Right ventricle myocardium superior (tissue), 1 donor: ENCODE measurements at places on chromosomes 16 and 17. TPM values are rescaled to one million over a fixed set of nuclear protein-coding genes. Genes with fewer than 3 reads are reported as not detected.

DNA sequence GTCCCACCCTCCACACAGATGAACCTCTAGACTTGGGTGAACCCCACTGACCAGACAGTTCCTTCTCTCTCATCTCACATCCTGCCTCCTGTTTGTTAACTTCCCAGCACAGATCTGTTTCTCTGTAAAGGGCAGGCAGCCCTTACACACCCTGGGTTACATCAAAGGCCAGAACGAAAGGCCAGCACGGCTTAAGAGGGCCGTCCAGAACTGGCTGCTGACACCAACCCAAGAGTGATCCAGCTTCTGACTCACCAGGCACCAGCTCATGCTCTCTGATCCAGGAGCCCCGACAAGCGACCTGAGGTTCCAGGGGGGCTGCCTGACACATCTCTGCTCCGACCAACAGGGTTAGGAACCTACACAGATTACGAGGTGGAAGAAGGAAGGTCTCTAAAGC lies 86.9 kb downstream of the MRM3 start:
- peak; percentile 79 for DNase-seq

DNA sequence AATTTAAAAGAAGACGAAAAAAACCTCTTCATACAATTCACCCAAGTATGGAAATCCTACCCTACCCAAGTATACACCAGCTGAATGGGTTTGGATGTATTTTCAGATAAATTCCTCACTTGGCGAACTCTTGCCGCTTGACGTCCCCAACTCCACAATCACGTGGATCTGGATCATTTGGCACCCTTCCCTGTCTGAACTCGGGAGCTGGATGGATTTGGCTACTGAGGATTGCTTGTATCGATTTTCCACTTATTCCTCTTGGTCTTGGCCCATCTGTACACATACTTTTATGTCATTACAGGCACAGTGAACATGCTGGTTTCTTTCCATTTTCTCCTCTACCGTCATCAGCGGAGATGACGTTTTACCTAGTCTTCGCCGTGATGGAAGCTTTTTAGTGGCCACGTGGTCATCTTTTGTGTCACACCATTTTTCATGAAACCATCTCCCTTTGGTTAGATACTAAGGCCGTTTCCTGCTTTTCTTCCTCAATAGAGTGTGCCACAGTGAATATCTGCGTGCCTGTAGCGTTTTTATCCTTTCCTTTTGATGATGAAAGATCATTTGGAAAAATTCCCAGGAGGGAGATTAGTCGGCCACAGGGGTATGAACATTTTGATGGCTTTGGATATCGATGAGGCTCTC lies 47.1 kb downstream of the CMIP start:
- DNase-seq = no peak

GRCh38 chr17:73710095-73710592 lies 65.9 kb upstream of the SDK2 start:
- DNase-seq = peak; percentile 75

DNA sequence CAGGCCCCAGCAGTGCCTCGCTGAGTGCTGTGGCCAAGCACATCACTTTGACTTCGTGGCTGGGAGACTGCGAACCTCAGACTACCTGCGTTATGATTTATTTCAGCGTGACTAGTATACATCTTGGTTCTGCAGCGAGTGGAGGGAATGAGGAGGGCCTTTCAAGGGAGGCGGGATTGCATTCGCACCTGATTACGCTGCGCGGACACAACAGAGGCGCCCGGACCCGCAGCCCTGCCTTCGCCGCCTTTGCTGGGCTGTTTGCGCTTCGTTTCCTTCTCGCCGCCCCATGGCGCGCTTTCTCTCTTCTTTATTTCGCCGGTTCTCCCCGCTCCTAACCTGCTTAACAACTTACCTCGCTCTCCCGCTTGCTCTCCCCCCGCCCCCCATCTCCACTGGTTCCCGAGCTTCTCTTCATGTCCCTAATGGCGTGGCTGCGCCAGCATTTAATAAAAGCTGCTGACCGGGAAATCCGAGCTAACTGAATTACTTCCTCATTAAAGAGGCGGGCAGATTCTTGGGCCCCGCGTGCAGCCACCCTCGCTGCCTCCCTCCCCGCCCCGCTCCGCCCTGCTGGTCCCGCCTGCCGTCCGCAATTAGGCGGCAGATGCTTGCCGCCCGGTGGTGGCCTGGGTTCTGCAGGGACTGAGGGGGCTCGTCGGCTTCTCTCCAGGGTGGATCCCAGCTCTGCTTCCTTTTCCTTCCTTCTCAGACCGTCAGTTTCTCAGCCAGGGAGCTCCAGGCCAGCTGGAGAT lies 257.6 kb upstream of the SDK2 start:
- peak; percentile 72 for DNase-seq

GRCh38 chr17:77441130-77441920 lies 300.6 kb downstream of the SEC14L1 start:
- DNase-seq = no peak

- DNase-seq = no peak
Measured at GRCh38 chr16:18979936-18980335, 3.8 kb upstream of the TMC7 start.

DNA sequence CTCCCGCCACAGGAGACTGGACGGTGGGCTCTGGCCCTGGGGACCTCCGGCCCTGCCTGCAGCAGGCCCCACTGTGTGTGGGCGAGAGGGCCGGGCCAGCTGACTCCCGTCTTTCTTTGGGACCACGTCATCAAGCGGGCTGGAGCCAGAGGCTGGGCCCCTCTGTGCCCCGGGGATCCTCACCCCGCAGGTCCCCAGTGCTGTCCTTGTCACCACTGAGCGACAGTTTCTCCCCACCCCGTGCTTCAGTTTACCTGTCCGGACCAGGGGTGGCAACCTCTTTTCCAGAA lies 181.9 kb upstream of the ZNF469 start:
- DNase-seq = no peak

- no peak for DNase-seq
Measured at GRCh38 chr17:57187391-57187790, 68.9 kb upstream of the MSI2 start.

The CES1 gene
- 33.2 TPM for total RNA-seq

The HIC1 gene
- 19.3 TPM for total RNA-seq

The TBC1D3E gene
- not detected for total RNA-seq
